Nucleus accumbens (tissue), 56 donors: ENCODE measurements at places on chromosomes 3 and 15.

- DNase-seq = no peak
These were observed 88.1 kb downstream of the MECOM start for GRCh38 chr3:169575381-169575780.

- DNase-seq = no peak
These were observed 411.7 kb downstream of the MAGI1 start for GRCh38 chr3:65627062-65627461.

GRCh38 chr15:33278816-33279612 lies 31.8 kb upstream of the RYR3 start:
- DNase-seq = no peak

GRCh38 chr15:97791824-97792792 lies 168.4 kb upstream of the ARRDC4 start:
- DNase-seq = no peak

DNA sequence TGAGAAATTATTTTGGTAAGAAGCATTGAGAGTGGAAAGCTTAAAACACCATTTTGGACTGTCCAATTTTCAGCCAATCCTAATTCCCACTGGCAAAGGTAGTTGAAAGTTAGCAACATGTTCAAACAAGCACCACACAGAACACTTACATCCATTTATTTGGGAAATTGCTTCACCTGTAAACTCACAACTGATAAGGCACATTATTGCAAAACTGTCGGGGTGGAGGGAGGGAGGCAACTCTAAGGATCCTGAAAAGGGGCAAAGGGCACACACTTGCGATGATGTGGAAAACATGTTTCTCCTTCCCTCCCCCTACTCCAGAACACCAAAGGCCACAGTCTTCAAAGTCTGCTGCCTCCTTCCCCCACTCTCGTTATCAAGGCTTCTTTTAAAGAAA lies 9.4 kb downstream of the TMEM41A start:
- no peak for DNase-seq
